ENCODE measurements at places on chromosomes 6 and 20. TPM values are rescaled to one million over a fixed set of nuclear protein-coding genes. Genes with fewer than 3 reads are reported as not detected.

Gene PRKN
- total RNA-seq = not detected

Gene TMEM170B
- total RNA-seq = 1.6 TPM

Gene SPTLC3
- total RNA-seq = 0.16 TPM

Gene FAM83C
- total RNA-seq = not detected

Gene PSORS1C2
- total RNA-seq = not detected

Gene RIMS4
- total RNA-seq = 0.15 TPM

Gene CLVS2
- total RNA-seq = not detected

Gene XKR7
- not detected for total RNA-seq

Gene CDH22
- total RNA-seq = not detected

Gene ENPP1
- total RNA-seq = 0.32 TPM

Gene RAET1G
- not detected for total RNA-seq

Gene ARHGAP40
- not detected for total RNA-seq

Gene TRIM10
- not detected for total RNA-seq

Gene SLC44A4
- total RNA-seq = 0.60 TPM

Gene RSPH4A
- 0.29 TPM for total RNA-seq

Gene F13A1
- total RNA-seq = 0.15 TPM

Gene PBOV1
- total RNA-seq = not detected

Gene DHX16
- 54.8 TPM for total RNA-seq

Gene TDRD6
- not detected for total RNA-seq

Gene PAX1
- not detected for total RNA-seq

Gene ARMC12
- total RNA-seq = not detected

Gene REM1
- not detected for total RNA-seq

Gene HLA-C
- 1,001 TPM for total RNA-seq

Gene C2
- total RNA-seq = 0.56 TPM

Gene HLA-DQB1
- 6.2 TPM for total RNA-seq

Gene BAG2
- 6.3 TPM for total RNA-seq

Gene SLC22A2
- not detected for total RNA-seq

Gene SIRT5
- total RNA-seq = 7.1 TPM

Gene RAET1E
- total RNA-seq = not detected

Gene GHRH
- not detected for total RNA-seq

Gene C20orf202
- not detected for total RNA-seq

Gene LRRC73
- 0.20 TPM for total RNA-seq

Gene PPP1R16B
- total RNA-seq = 160 TPM

Gene BCAS4
- 13.6 TPM for total RNA-seq

Gene SRPK1
- 91.3 TPM for total RNA-seq

Gene ATAT1
- 10.3 TPM for total RNA-seq

Gene LCA5
- total RNA-seq = 0.21 TPM

Gene KIF25
- not detected for total RNA-seq

Gene RPS6KA2
- total RNA-seq = 6.0 TPM

Gene MOCS3
- 10.3 TPM for total RNA-seq

Gene POLR1C
- total RNA-seq = 200 TPM

Gene TRDN
- total RNA-seq = not detected

Gene SF3B5
- 280 TPM for total RNA-seq

Gene TSPYL4
- 18.5 TPM for total RNA-seq

Gene SEMG1
- not detected for total RNA-seq

Gene FKBP5
- 46.5 TPM for total RNA-seq

Measured in activated T-cell treated with anti-CD3 and anti-CD28 coated beads, Interleukin-2, amount 50 U/mL, for 4 hours (primary cell).